ENCODE measurements at places on chromosomes 2 and 18. TPM values are rescaled to one million over a fixed set of nuclear protein-coding genes. Genes with fewer than 3 reads are reported as not detected.

Gene LYG1
- total RNA-seq: 0.35 TPM

Gene ARHGAP28
- 10.5 TPM for total RNA-seq

Gene SOX11
- total RNA-seq: 24.8 TPM

Gene SERPINB12
- not detected for total RNA-seq

Gene NMUR1
- total RNA-seq: 0.44 TPM

Gene ANKRD30BL
- 0.39 TPM for total RNA-seq

Gene CD207
- total RNA-seq: not detected

Gene LRRFIP1
- total RNA-seq: 70.6 TPM

Gene RPS27A
- total RNA-seq: 1,430 TPM

DNA sequence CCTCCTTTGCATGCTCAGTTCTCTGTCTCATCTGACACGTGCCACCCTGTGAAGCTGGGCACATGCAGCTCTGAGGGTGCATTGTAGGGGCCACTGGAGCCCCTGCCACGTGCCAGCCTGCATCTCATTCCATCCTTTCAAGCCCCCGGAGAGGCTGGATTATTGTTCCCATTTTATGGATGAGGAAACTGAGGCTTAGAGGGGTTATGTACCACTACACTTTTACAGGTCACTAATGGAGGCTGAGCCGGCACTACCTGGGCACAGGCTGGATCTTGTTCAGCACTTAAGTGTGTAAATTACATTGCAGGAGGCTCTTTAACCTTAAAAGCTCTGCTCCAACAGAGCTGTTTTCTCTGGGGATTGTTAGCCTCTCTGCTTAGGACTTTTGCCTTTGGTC is 47.5 kb downstream of the KCNIP3 start:
- no peak for DNase-seq

GRCh38 chr2:31319406-31320175 is 85.6 kb downstream of the EHD3 start:
- no peak for DNase-seq

DNA sequence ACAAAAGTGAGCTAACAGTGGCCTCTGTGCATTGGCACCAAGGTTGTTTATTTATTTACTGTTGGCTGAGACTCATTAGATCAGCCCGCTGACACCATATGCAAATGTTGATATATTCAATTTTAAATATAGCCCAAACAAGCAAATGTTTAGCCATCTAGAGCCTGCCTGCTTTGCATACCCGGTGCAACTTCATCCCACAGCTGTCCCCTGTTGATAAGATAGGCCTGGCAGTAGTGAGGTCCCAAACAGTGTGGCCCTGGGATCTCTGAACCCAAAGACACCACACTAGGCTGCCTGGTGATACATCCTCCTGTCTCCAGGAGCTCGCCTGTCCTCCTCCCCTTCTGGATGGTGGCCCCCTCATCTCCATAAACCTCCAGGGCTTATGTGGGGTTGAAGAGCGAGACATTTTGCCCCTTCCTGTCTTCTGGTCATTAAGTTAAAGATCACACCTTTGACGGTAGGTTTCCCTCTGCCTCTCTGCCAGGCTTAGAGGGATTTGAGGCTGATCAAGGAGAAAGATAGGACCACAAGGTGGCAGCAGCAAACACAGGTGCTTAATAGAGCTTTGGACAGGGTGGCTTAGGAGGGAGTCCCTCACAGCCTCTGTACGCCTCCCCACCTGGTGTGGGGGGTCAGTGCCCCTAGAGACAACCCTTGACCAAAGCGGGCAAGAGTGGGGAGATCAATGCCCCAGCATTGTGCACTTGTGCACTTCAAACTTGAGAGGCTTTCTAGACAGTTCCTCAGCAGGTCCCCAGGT is 23.7 kb upstream of the MYO5B start:
- DNase-seq: peak; percentile 32

DNA sequence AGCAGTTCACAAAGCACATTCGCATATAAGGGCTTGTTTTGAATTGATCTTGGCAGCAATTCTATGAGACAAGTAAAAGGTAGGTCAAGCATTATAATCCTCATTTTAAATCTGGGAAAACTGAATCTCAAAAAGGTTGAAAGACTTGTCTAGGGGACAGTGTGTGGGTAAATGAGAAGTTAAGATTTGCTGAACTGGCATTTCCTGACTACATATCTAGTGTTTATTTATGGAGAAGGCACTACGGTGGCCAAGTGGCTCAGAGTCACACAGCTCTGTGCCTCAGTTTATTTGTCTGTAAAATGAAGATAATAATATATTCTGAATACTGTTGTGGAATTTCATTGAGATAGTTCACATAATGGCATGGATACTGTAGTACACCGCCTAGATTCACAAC is 16.3 kb upstream of the IL1RN start:
- DNase-seq: no peak

- DNase-seq: no peak
Measured at GRCh38 chr2:173407176-173407575, 52.5 kb downstream of the CDCA7 start.

DNA sequence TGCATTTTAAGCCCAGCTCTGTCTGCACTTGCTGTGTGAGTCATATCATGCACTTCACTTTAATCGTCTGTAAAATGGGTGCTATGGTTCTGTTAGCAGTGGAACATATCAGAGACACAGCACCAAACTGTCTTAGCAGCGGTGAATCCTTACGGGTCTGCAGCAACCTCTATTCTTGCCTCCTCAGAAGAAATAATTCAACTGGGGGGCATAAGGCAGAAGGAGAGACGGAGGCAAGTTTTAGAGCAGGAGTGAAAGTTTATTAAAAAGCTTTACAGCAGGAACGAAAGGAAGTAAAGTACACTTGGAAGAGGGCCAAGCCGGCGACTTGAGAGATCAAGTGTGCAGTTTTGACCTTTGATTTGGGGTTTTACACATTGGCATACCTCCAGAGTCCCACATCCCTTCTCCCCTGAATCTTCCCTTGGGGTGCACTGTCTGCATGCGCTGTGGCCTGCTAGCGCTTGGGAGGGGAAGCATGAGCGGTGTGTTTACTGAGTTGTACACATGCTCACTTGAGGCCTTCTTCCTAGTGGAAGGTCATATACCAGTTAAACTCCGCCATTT is 109.8 kb downstream of the DDX1 start:
- no peak for DNase-seq

GRCh38 chr18:7844418-7844817 is 277.3 kb downstream of the PTPRM start:
- no peak for DNase-seq

- no peak for DNase-seq
Measured at GRCh38 chr2:47485751-47486300, 82.9 kb downstream of the MSH2 start.

- no peak for DNase-seq
Measured at GRCh38 chr2:218296847-218297246, 4.5 kb upstream of the TMBIM1 start.

- DNase-seq: no peak
Measured at GRCh38 chr2:199378948-199379650, 78.6 kb downstream of the SATB2 start.

GRCh38 chr2:128626760-128627511 is 308.3 kb upstream of the HS6ST1 start:
- DNase-seq: no peak

GRCh38 chr18:34864836-34865497 is 154.9 kb downstream of the DTNA start:
- no peak for DNase-seq

- DNase-seq: no peak
Measured at GRCh38 chr2:160224060-160224459, 24.0 kb upstream of the ITGB6 start.

DNA sequence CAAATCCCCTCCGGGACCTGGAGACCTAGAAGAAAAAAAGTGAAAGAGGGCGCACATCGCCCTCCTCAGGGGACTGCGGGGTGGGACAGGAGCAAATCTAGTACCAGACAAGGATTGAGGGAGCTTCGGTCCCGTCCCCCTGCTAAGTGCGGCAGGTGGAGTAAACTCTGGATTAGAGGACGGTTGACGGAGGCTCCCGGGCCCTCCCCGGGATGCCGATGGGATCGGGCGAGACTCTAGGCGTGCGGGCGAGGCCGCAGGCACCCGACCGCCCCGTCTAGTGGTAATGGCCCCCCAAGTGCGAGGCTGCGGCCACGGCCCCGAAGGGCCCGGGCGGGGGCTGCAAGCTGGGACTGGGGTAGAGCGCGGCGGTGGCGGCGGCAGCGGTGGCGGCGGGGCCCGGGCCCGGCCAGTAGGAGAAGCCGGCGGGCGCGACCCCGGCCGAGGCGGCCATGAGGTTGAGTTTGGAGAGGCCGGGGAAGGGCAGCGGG is 3.5 kb downstream of the FEV start:
- peak; percentile 44 for DNase-seq

- no peak for DNase-seq
Measured at GRCh38 chr2:203623661-203624060, 82.8 kb upstream of the CD28 start.

All from WTC11 (cell line).